ENCODE measurements at places on chromosomes 2 and 18.
A peak's percentile ranks its signal among the peaks of the same experiment; 100 is the strongest.

GRCh38 chr2:214542866-214543265 is 132.0 kb downstream of the VWC2L start:
- no peak for DNase-seq

GRCh38 chr18:48954886-48955819 is 4.4 kb upstream of the SMAD7 start:
- no peak for DNase-seq

DNA sequence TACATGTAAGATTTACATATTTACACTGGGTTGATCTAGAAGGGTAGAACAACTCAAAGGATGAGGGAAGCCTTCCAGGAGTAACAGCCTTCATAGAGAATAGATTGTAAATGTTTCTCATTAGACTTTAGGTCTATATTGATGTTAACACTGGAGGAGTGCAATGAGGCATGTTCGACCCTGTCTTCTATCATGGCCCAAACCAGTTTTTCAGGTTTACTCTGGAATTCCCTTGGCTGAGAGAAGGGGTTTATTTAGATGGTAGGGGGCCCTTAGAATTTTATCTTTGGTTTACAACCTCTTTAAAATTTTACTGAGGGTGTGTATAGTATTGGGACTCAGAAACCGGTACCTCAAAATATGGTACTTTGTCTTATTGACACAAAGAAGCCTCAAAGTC is 634.9 kb upstream of the PIK3C3 start:
- no peak for DNase-seq

DNA sequence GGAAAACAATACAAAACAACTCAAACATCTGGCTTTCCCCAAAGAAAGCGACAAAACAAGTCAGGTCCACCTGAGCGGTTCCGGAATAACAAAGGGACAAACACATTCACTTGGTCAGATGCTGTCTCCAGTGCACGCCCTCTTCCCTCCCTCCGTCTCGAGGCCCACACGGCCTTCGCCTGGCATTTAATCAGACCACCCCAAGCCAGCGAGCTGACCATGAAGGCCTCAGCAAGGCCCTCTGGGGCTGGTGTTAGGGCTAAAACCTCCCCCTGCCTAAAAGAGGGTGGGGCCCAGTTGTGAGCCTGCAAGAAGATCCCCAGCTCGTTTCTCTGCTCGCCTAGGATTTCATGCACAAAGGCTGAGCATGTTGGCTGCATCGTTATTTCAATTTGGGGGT is 180.3 kb downstream of the EIPR1 start:
- DNase-seq = peak; percentile 14

- peak; percentile 37 for DNase-seq
These were observed 91.7 kb downstream of the KLF7 start for GRCh38 chr2:207073801-207074678.

DNA sequence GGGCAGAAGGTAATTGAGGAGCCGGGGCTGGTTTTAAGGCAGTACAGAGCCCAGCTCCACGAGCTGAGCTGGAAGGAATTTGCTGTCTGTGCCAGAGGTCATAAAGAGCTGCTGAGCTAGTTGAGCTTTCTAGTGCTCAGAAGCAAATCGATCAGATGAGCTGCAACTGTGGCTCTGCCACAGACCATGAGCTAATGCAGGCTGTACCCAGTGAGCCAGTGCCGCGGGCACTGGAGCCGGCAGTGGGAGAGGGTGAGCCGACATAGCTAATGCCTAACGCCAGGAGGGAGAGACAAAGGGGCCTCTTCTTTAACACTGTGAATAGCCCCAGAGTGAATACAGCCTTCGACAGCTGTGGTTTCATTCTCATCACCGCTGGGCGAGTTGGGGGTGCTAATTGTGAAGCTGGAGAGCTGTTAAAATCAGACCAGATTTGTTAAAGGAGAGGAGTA is 410.1 kb upstream of the TCF4 start:
- no peak for DNase-seq

- DNase-seq = no peak
These were observed 325.5 kb downstream of the AFF3 start for GRCh38 chr2:99816908-99817307.

DNA sequence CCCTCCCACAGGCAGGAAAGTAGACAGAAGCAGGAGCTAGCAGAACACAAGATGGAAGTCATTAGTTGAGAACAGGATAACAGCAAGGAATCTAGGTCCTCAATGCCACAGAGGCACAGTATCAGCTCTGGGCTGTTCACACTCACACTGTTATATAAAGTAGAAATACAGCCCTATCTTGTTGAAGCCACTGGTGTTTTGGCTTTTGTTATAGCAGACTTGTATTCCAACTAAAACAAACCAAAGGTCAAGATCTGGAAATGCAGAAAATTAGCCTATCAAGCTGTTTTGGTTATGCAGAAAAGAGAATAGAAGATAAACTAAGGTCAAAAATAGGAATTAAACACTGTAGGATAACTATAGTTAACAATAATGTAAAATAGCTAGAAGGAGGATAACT is 37.5 kb upstream of the L3MBTL4 start:
- DNase-seq = no peak

GRCh38 chr18:36186461-36187192 is 670 bp upstream of the MOCOS start:
- no peak for DNase-seq

GRCh38 chr2:207167099-207167923 is 1.6 kb upstream of the KLF7 start:
- DNase-seq = no peak

GRCh38 chr2:207088839-207089238 is 76.9 kb downstream of the KLF7 start:
- no peak for DNase-seq

DNA sequence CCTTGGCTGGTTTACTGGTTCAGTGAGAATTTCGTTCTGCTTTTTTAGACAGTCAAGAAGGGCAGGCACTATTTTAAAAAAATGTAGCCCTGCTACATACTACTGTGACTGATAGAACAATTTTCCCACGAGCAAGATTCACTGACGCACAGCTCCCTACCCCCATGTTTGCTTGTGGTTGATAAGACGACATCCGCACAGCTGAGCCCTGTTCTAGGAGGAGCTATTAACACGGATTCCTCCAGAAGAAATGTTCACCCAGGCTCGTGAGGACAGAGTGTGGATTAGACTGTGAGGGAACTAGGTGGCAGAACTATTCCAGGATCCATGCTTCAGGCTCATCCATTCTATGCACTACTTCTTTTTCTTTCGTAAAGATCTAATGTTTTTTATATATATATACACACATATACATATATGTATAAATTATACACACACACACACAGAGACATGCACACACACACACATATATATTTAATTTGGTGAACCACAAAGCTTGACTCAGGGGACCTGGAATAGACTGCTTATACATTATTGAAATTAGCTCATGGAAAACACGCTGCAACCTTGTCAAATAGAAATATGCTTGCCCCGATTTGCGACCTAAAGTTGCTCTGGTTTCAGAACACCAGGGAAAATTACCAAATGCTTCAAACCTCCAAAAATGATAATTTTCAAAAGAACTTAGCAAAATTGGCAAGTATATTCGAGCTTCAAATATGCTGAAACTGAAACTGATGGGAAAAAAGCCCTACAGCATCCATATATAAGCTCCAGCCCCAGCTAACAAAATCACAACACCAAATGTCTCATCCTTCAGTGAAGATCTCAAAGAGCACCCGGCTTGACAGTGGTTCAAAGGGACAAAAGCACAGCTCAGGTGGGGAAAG is 370.4 kb downstream of the SOCS6 start:
- DNase-seq = peak; percentile 79

DNA sequence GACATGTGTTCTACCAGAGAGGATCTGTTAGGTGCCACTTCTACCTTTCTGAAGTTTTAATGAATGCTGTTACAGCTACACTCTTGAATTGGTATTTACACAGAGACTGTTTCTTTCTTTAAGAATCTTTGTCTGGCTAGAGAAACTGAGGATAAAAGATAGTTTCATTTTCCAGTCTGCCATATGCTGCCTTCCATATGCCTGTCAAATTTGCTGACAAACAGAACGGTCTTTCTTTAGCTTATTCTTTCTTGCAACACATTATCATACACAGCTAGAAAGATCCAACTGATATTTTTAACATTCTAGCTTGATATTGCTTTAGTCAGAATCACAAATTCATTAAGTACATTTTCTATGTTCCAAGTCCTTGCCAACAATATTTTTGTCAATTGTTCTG is 409.8 kb upstream of the CELF4 start:
- DNase-seq = no peak

GRCh38 chr2:143994961-143995360 is 525.0 kb downstream of the ZEB2 start:
- DNase-seq = no peak

DNA sequence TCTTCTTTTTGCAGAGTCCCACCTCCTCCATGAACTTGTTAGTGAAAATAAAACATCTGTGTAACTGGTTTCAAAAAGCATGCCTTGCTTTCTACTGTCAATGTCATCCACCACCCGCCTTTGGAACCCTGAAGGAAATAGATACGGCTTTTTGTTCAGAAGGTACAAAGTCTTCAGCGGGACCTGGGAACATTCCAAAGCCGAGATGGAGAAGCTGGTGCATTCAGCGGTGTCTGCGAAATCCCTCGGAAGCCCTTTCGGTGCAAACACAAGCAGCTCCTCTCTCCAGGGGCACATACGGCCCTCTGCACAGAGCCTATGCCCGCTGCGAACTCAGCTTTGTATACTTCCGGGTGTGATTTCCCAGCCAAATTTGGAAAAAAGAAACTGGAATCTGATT is 555.8 kb upstream of the SALL3 start:
- no peak for DNase-seq

GRCh38 chr2:174840436-174840835 is 76.2 kb upstream of the CHRNA1 start:
- DNase-seq = no peak

GRCh38 chr2:19442731-19443130 is 84.3 kb upstream of the OSR1 start:
- no peak for DNase-seq

DNA sequence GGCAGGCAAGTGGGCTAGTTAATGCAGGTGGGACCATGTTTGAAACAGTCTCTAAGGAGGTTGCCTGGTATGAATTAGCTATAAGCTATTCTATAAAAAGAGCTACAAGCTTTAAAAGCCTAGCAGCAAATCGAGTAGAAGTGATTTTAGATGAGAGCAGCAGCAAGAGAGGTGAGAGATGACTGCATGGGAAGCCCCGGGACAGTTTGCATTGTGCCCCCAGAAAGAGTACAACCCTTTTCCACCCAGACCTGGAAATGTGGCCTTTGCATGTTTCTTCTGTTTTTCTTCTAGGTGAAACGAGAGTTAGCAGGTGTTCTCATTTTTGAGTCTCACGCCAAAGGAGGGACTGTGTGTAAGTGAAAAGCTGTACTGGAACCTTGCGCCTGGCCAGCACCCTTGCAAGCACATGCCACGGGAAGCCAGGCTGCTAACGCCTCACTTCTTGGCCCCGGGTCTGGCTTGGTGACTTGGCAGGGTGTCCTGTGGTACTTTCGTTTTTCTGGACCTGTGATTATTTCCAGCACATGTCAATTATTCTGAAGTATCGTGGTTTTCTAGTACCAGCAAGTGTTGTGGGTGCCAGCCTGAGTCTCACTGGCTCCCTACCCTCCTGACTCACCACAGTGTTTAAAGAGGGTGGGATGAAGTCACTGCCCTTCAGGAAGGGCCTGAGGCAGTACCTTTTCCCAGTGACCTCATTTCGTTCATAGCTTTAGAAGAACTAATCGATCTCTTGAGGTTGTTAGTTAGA is 90.3 kb upstream of the MAP3K20 start:
- no peak for DNase-seq

- no peak for DNase-seq
These were observed 1276.1 kb upstream of the FAM98A start for GRCh38 chr2:34875091-34875745.

DNA sequence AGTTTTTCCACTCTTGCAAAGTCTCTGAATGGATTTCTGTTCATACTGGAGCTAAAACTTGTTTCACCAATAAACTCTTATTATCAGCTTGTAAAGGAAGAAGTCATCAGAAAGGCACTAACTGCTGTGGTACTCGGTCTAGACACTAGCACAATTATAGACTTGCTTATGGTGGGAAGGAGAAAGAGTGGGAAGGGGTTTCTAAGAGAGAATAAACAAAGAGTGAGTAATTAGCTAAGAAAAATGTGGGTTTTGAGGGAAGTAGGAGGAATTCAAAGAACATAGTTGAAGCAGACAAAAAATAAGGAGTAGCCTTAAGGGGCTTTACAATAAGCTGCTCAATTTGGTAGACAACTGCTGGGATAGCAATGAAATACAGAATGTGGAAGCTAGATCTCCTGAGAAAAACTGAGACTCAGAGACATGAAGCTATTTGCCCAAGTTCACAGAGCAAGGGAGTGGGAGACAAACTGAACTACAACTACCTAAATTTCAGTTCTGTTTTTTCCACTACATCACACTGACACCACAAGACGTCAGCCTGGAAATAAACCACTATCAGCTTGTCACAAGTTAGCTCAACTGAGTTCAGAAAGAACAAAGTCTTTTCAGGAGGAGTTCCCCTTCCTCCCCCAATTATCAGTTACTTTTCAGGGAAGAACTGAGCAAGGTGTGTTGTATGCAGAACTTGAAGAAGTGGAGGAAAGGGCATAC is 59.7 kb downstream of the MAP4K3 start:
- peak; percentile 41 for DNase-seq

DNA sequence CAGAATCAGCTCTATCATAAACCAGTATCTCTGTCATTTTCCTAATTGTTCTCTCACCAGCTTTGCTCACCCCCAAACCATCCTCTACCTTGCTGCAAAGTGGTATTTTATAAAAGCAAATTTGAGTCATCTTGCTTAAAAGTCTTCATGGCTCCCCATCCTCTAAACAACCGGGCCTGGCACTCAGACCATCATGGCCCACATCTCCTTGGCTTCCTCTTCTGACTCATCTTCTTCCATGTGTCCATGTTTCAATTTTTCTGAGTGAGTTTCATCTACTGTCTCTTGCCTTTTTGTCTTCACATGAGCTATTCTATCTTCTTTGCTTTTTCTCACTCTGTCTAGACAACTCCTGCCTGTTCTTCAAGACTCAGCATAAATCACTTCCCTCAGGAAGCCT is 58.6 kb downstream of the LHCGR start:
- DNase-seq = no peak

DNA sequence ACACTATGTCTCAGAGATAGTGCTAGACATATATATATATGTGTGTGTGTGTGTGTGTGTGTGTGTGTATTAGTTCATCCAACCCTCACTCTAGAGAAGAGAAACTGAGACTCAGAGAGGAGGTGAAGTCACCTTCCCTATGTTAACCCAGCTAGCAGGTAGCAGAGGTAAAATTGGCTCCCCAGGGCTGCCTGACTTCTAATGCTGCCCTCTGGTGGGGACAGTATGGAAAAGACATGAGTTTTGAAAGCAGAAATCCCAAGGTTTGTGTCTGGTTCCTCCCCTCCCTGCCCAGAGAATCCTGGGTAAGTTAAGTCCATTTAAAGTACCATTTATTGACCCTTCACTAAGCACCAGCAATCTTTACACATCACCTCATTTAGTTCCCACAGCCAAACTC is 137.7 kb downstream of the THNSL2 start:
- DNase-seq = no peak

All from CD4-positive, alpha-beta T cell treated with Interleukin-15 for 1 hour (primary cell).